ENCODE measurements at places on chromosomes 3 and 15.

- no peak for DNase-seq
These were observed 324.2 kb upstream of the TGFBR2 start for GRCh38 chr3:30282154-30282696.

GRCh38 chr3:150098621-150099020 lies 127.9 kb upstream of the PFN2 start:
- DNase-seq: no peak

DNA sequence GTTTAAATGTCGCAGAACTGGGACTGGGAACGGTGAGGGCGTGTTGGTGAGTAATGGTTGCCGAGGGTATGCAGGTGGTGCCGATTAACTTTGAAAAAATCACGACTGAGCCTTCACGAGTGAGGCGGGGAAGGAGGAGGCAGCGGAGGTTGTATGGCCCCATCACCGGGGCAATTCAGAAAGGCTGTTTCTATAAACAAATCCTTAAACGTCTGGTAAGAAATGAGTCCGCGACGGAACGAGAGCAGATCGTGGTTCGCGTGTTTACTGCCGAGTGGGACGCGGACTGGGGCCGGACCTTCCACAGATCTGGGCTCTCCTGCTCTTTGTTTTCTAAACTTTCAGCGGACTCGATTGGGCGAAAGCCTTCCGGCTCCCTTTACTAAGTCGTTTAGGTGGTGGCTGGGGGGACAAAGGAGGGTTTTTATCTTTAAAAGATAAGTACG lies 2.7 kb downstream of the IGF1R start:
- DNase-seq: no peak

- DNase-seq: no peak
These were observed 101.8 kb downstream of the CHSY1 start for GRCh38 chr15:101149864-101150722.

DNA sequence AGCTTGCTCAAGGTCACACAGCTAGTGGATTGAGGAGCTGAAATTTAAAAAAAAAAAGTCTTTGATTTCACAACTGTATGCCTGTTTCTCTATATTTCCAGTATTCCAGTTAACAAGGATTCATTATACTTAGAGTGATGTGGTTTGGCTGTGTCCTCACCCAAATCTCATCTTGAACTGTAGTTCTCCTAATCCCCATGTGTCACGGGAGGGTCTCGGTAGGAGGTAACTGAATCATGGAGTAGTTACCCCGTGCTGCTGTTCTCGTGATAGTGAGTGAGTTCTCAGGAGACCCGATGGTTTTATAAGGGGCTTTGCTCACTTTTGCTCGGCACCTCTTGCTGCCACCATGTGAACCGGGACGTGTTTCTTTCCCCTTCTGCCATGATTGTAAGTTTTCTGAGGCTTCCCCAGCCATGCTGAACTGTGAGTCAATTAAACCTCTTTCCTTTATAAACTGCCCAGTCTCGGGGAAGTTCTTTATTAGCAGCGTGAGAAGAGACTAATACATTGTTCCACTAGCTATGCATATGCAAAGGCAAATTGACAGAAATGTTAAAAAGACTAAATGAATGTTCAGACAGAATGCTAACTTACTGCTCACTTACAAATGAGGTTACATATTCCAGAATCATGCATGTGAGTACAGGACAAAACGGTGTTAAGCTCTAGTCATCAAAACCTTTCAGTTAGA lies 1101.9 kb downstream of the ROBO1 start:
- no peak for DNase-seq
